ENCODE measurements at places on chromosomes 6 and 20.

GRCh38 chr20:49765846-49766541 is 46.6 kb upstream of the SLC9A8 start:
- DNase-seq: no peak

DNA sequence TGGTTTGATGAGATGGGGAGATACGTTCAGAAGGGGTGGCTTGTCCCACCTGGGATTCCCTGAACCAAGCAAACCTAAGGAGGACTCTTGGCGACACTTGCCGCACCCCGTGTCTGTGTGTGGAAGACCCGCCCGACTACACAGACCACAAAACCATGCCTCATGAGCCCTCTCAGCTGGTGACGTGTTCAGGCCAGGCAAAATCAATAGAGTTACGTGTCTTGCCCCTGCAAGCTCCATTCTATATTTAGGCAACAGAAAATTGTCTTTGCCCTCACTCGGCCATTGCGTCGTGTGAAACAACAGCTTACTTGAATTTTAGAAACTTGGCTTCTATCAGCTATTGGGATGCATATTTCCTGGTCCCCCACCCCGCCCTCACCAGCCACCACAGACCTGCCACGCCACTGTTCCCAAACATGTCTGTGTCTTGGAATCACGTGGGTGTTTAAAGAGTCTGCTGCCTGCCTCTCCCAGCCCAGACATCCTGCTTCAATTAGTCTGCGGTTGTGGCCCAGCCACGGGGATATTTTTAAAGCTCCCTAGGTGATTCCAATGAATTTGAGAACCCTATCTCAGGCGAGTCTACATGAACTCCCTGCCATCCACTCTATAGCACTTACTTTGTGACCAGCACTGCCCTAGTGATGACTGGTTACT is 279.2 kb upstream of the EXOC2 start:
- no peak for DNase-seq

DNA sequence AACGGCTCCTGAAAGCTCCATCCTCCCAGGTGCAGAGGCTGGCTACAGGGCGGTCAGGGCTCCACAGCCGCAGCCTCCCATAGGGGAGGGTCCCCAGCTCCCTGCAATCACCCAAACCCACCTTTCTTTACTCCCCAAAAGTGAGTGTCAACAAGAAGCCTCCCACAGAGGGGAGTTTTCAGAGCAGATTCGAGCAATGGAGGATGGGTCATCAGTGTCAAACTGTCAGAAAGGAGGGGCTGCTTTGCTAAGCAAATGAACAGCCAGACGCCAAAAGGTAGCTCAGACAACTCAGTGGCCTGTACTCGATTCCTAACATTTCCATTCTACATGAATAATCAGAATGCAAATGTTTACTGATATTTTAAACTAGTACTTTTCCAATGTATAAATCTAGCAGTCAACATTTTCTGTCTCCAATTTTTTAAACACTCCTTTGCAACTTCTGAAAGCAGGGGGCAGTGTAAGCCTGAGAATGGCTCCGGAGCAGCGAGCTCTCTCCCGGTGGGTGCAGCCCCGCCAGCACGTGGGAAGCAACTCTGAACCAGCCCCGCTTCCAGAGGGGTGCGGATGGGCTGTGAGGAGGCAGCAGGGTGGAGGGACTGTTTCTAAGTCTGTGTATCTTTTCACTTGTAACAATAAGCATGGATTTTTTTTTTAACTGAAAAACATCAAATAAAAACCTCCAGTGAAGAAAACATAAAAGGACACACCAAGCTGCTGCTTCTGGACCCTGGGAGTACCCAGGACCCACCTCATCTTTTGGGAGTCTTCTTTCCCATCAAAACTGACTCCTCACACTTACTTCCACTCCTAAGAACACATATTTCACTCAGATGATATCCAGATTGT is 54.9 kb downstream of the TAF4 start:
- DNase-seq: peak; percentile 34

- DNase-seq: no peak
Measured at GRCh38 chr6:167401525-167402194, 76.8 kb downstream of the TTLL2 start.

DNA sequence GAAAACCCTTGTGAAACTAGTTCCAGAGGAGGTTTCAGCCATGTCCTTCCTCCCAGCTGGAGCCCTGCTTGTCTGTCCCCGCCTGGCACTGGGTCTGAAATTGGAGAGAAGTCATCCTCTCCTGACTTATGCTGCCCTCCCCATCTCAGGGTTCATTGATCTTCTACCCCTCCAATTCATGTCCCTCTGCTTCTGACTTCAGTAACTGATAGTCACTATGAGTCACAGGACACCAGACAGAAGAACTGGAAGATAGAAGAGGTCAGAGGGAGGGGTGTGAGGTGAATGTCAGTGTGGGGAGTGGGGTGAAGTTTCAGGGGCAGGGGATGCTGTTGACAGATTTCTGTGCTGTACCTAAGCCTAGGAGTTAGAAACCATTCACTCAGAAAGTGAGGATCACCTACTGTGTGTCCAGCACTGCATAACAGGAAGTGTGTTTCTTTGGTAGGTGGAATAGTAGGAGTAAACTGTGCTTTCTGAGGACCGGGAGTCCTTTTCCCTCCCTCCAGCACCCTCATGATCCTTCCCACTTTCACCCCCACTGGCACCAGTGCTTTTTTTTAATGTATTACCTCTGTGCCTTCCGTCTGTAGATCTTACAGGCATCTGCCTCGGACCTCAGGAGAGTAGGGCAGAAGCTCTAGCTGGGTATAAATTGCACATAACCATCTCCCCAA is 627 bp upstream of the RPP21 start:
- DNase-seq: no peak

GRCh38 chr20:56748476-56749377 is 119.6 kb downstream of the TFAP2C start:
- DNase-seq: no peak

GRCh38 chr6:16700202-16700915 is 60.9 kb downstream of the ATXN1 start:
- DNase-seq: no peak

GRCh38 chr6:111920578-111920977 is 47.3 kb upstream of the FYN start:
- no peak for DNase-seq

GRCh38 chr20:1323830-1324597 is 4.9 kb downstream of the SDCBP2 start:
- no peak for DNase-seq

All from activated CD8-positive, alpha-beta memory T cell treated with anti-CD3 and anti-CD28 coated beads for 1 hour (primary cell).